ENCODE measurements at places on chromosomes 3 and 15.

GRCh38 chr3:177229791-177230190 is 32.5 kb upstream of the TBL1XR1 start:
- DNase-seq: peak; percentile 31

DNA sequence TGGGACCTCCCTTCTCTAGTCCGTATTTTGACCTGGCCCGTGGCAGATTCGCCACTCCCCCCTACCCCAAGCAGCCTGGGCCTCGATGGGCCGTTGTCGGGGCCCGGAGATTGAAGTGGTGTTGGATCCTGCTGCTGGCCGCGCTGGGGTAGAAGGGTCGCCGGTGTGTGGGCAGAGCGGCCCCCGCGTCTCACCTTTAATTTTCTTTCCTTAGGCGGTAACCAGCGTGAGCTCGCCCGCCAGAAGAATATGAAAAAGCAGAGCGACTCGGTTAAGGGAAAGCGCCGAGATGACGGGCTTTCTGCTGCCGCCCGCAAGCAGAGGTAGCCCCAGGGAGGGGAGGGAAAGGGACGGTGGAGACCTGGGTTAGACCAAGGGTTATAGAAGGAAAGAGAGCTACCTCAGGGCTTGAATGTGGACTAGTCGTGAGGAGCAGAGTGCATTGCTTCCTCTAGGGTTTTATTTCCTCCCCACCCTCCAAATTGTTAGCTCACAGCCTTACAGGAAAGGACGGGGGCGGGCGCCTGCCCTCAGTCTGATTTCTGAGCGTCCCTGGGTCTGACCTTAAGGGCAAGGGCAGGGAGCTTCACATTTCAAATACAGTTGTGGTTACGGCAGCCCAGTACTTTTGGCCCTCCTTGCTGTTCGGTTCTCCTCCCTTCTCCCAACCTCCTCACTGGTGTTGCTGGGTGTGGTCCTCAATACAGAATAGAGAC is 799 bp downstream of the SERF2 start:
- peak; percentile 52 for DNase-seq

GRCh38 chr3:55658270-55658669 is 171.2 kb upstream of the WNT5A start:
- DNase-seq: no peak

GRCh38 chr3:69339760-69340159 is 46.1 kb downstream of the FRMD4B start:
- DNase-seq: no peak

- DNase-seq: no peak
Observed at GRCh38 chr3:79369306-79369705, 398.5 kb downstream of the ROBO1 start.

DNA sequence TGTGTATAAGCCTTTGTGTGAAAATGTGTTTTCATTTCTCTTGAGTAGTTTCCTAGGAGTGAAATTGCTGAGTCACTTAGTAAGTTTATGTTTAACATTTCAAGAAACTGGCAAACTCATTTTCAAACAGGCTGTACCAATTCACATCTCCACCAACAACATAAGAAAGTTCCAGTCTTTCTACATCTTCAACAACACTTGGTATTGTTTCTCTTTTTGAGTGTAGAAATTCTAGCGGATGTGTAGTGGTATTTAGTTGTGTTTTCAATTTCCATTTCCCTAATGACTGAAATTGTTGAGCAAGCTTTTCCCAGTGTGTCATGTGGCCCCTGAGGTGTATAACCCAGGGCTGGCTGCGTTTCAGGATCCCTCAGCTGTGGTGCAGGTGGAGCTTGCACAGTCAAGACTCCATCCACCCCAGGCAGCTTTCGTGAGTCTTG is 258.5 kb downstream of the PDCD6IP start:
- DNase-seq: no peak
